ENCODE measurements at places on chromosomes 3 and 15.

DNA sequence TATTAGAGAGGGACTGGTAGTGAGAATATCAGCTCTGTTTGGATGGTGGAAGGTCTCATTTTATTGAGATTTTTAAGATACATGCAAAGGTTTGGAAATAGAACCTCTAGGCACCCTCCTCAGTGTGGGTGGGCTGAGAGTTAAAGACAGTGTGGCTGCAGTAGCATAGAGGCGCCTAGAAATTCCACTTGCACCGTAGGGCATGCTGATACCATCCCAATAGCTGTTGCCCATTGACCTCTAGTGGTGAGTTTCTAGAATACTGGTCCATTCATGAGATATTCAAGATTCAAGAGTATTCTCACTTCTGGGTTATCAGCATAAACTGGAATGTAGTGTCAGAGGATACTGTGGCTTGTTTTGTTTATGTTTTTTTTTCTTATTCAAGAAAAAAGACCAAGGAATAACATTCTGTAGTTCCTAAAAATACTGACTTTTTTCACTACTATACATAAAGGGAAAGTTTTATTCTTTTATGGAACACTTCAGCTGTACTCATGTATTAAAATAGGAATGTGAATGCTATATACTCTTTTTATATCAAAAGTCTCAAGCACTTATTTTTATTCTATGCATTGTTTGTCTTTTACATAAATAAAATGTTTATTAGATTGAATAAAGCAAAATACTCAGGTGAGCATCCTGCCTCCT is 87.2 kb downstream of the TGFBR2 start:
- no peak for DNase-seq

DNA sequence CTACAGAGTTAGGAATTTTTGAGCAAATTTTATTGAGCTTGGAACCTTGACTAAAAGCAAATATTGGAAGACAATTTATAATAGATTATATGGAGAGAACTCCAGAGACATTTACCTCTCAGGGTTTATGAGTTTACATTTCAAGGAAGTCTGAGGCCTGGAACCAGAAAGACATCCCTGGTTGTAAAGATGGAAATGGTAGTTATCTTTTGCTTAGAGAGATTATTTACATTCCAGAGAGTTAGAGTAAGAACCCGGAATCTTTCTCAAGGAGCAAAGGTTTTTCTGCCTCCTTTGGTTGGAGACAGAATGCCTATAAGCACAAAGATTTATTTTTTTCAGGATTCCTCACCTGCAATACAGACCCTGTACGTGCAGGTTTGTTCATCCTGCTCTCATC is 458.1 kb downstream of the TBL1XR1 start:
- DNase-seq: no peak

DNA sequence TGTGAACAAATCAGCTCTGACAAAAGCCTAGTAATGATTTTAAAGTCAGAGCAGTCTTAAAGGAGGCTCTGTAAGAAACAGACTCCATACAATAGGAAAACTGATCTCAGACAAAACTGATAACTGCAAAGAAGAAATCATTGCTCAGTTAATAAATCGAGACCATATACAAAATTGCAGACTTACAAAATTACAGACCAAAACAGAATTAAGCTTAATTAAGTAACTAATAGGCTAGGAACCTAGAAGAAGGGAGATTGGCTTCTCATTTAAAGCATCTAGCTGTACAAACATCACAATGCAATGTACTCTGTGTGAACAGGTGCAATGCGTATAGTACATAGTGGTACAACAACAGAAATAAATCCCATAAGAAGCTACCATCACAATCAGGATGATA is 46.3 kb downstream of the ZBTB20 start:
- no peak for DNase-seq

GRCh38 chr15:70701891-70702568 is 61.3 kb downstream of the UACA start:
- no peak for DNase-seq

GRCh38 chr3:195203606-195204005 is 67.4 kb downstream of the XXYLT1 start:
- no peak for DNase-seq

DNA sequence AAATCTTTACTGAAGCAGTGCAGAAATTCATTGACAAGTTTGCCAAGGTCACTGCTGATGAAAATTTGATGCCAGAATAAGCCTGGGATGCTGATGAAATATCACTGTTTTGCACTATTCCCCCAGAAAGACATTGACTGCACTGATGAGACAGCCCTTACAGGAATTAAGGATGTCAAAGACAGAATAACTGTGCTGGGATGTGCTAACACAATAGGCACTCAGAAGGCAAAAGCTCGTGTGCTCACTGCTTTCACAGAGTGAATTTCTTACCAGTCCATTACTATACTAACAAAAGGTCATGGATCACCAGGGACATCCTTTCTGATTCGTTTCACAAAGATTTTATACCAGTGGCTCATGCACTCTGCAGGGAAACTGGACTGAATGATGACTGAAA is 69.4 kb downstream of the MCF2L2 start:
- no peak for DNase-seq

DNA sequence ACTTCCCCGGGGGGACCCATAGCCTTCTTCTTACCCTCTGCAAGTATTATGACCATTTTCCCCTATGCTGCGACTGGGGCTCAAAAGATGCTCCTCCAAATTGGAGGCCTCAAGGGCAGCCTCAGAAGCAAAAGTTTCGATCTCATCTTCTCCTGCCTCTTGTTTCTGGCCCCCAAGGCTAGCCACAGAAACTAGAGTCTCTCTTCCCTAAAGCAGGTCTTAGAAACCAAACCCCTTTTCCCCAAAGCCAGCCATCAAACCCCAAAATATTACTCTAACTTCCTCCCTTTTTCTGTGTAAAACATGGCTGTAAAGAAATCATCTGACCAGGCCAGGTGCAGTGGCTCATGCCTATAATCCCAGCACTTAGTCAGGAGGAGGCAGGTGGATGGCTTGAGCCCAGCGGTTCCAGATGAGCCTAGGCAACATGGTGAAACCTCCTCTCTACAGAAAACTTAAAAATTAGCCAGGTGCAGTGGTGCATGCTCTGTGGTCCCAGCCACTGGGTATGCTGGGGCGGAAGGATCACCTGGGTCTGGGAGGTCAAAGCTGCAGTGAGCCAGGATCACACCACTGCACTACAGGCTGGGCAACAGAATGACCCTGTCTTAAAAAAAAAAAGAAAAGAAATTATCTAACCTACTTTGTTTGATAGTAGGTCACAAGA is 36.7 kb upstream of the MFGE8 start:
- no peak for DNase-seq

- no peak for DNase-seq
Observed at GRCh38 chr3:126274735-126275619, 82.2 kb downstream of the KLF15 start.

DNA sequence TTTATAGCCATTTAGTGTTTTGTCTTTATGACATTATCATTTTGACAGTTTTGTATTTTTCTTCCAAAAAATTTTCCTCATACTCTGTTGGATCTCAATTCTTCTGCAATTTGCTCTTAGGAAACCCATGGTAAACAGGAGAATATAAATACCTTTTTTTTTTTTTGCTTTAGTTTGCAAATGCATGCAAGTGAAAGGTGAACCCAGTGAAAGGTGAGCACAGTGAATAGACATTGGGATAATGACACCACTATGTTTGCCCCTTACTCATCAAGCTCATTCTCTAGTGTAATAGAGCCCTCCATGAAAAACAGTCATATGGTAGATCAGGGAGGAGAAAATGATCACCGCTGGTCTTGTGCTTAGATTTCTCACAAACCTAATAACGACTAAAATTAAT is 59.0 kb upstream of the TRPC1 start:
- no peak for DNase-seq

DNA sequence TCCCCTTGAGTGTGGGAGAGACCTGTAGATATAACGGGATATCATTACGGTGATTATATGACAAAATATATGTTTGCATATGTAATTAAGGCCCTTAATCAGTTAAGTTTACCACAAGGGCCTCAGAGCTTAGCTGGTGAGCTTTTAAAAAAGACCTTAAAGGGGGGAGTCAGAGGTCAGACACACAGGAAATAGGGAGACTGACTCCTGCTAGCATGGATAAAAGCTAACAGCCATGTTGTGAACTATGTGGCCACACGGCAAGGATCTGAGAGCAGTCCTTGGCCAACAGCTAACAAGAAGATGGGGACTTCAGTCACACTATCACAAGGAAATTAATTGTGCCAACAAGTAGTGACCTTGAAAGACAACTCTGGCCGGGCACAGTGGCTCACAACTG is 3.1 kb downstream of the STAG1 start:
- no peak for DNase-seq

- no peak for DNase-seq
Observed at GRCh38 chr3:61111825-61112224, 139.4 kb downstream of the FHIT start.
